Brain (organoid and tissue), 16 donors: ENCODE measurements at places on chromosomes 2 and 18.
A peak's percentile ranks its signal among the peaks of the same experiment; 100 is the strongest.

DNA sequence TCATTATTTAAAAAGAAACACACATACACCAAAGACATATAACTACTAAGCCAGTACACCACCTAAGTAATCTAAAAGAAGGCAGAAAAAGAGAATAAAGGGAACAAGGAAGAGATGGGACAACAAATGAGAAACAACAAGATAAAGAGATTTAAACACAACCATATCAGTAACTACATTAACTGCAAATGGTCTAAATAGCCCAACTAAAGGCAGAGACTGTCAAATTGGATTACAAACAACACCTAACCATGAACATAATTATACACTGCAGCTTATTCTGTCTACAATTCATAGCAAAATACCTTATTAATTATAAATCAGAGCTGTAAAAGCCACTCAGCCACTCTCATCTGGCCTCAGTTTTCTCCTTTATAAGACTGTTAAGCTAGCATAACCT lies 15.0 kb downstream of the PPP4R1 start:
- no peak for DNase-seq

DNA sequence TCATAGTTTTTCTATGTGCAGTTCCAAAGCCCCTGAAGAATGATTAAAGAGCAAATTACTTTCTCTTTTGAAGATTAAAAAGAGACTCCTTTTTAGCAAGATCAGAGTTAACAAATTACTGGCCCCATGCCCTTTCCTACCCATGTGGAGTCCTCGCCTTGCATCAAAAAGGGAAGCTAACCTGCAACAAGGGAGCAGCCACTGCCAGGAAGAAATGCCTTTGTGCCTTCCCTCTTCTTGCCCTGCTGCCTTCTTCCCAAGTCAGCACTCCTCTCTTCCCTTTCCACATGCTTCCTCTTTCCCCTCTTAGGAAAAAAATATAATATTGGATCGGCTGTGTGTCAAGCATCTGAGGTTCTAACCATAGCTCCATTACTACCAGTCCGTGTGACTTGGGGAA lies 37.1 kb upstream of the CYP1B1 start:
- DNase-seq = no peak

DNA sequence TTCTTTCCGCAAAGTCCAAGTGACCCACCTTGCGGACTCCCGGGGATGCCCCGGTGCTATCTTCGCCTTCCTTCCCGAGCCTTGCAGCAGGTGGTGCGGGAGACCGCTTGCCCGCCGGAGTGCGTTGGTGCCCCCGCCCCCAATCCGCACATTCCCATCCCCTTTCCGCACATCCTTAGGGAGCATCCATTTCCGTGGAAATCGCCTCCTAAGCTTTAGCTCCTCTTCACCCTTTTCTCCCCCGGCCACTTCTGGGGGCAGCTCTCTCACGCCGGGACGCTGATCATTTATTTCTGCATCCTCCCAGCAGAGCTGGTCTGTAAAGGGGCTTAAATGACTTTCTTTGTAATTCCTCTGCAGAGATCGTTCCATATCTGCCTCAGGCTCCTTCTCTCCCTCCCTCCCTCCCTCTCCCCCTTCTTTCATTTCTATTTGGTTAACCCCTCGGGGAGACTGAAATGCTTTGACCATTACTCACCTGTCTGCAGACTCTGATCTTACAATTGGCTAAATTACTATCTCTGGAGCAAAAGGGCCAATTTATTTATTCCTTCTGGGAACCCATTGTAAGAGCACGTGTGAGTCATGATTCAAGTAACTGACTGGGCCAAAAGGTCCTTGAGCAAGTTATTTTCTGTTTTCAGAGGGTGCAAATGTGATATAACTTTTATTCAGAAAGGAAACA lies 1.3 kb upstream of the LYPD1 start:
- DNase-seq = peak; percentile 46

DNA sequence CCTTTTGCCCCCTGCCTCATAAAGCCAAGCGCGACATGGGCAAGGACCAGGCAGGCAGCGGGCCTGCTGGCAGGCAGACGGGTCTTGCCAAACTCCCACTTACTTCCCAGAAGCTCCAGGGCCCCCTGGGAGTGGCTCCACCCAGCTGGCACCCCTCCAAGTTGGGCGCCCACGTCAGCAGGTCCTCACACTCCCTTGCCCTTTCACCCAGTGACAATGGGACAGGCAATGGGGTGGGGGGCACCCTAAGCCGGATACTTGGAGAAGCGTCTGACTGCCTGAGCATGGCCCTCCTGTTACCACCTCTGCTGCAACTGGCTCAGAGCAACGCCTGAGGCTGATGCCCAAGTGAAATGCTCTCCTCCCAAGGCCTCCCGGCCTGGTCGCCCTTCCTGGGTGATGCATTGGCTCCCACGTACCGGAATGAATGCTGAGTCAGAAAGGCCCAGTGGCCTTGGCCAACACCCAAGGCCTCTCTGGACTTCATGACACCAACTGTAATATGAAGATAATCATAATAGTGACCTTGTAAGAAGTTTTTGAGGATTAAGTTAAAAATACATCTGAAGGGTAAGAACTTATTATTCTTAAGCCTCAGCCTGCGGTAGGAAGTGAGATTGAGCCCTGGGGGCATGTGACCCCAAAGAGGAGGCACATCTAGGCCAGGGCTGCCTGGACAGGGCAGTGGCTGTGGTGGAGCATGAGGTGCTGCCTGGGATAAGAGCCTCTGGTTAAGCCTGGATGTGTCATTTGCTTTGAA lies 31.6 kb downstream of the KCNK3 start:
- no peak for DNase-seq

DNA sequence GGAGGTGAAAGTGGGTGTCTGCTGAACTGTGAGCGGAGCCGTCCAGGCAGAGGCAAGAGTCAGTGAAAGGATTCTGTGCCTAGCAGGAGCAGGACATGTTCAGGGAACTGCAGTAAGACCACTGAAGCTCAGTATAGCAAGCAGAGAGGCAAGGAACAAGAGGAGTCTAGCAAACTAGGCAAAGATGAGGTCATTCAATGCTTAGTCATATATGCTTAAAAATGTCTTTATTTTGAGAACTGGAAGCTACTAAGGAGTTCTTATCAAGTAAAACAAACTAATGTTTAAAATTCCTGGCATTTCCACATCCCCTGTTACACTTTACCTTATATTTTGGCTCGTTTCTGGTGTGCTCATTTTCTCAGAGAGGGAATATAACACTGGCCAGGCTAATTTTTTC lies 913.4 kb downstream of the CBLN2 start:
- DNase-seq = no peak

DNA sequence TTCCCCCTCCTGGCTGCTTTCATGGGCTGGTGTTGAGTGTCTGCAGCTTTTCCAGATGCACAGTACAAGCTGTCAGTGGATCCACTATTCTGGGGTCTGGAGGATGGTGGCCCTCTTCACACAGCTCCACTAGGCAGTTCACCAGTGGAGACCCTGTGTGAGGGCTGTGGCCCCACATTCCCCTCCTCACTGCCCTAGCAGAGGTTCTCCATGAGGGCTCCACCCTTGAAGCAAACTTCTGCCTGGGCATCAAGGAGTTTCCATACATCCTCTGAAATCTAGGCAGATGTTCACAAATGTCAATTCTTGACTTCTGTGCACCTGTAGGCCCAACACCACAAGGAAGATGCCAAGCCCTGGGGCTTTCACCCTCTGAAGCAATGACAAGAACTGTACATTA lies 1386.2 kb upstream of the ACVR2A start:
- DNase-seq = no peak

DNA sequence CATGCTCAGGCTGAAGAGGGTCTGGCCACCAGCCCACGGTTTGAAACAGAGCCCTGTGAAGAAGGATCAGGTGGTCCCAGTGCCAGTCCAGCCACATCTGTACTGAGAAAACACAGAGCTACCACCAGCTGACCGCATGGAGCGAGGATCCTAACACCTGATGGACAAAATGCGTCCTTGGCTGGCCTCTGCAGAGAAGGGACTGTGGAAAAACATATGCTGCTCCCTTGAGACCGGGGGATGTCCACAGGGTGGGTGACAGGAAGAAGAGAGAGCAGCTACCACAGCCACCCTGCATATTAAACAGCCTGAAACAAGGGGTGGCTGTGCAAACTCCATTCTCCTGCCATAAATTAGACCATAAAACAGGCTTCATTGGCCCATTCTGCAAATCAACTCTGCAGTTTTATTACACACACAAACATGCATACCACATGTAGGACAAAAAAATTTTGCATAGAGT lies 137.2 kb downstream of the BCL2 start:
- no peak for DNase-seq

GRCh38 chr2:17061028-17061427 lies 395.4 kb upstream of the CYRIA start:
- DNase-seq = no peak

GRCh38 chr2:60311524-60311923 lies 241.9 kb downstream of the BCL11A start:
- no peak for DNase-seq

GRCh38 chr2:223815884-223816570 lies 21.4 kb downstream of the AP1S3 start:
- DNase-seq = no peak

GRCh38 chr2:197075281-197075680 lies 148.8 kb upstream of the PGAP1 start:
- no peak for DNase-seq

DNA sequence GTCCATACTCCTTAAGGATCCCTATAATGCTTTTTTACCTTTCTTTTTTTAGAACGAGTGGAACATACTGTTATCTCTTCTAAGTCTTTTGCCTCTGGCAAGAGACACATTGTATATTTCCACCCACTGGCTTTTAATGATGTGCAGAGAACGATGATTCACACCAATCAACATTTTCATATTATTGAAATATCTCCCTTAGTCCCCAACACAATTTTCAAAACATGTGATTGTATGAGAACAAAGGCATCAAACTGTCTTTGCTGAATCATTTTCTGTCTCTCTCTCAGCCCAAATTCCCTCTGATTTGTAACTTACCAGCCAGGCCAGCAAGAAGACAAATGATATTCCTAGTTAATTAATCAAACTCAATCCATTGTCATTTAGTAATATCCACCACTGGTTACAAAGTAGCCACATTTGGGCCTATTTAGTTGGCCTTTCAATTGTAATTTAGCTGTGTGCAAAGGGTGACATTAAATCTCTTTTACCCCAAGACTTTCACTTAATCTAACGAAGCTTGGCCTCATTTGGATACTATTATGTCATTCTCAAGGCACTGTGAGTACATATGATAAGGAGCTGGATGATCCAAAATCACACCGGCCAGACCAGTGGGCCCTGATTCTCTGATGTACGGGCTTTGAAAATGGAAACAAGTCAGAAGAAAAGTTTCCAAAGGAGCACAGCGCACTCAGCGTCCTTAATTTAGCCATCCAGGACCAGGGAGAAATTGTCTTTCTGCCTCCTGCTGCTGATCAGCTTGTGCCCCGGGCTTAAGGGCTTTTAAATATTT lies 185.1 kb downstream of the SCG2 start:
- no peak for DNase-seq

- peak; percentile 78 for DNase-seq
Observed at GRCh38 chr18:49768051-49768391, 45.3 kb downstream of the ACAA2 start.

- DNase-seq = no peak
Observed at GRCh38 chr18:60493066-60493465, 120.5 kb upstream of the MC4R start.
